ENCODE measurements at places on chromosomes 7 and 10. TPM values are rescaled to one million over a fixed set of nuclear protein-coding genes. Genes with fewer than 3 reads are reported as not detected.

TSPAN13 gene
- 63.0 TPM for total RNA-seq

STAG3 gene
- not detected for total RNA-seq

SPDYE11 gene
- not detected for total RNA-seq

TMEM176A gene
- total RNA-seq, result 14.7 TPM

TRIM50 gene
- total RNA-seq, result 27.7 TPM

SLC18A2 gene
- total RNA-seq, result 7.7 TPM

CYP3A7 gene
- total RNA-seq, result not detected

GRCh38 chr10:123722351-123722750 lies 56.2 kb downstream of the GPR26 start:
- no peak for DNase-seq
- H3K27ac ChIP-seq, result no peak overlapping the region

- DNase-seq, result no peak
- H3K27me3 ChIP-seq, result no peaks in the 10 kb centered on the region
- H3K36me3 ChIP-seq, result peaks cover 67% of the 10 kb centered on the region
- no peak overlapping the region for H3K27ac ChIP-seq
Measured at GRCh38 chr10:12186323-12186722, 9.4 kb downstream of the NUDT5 start.

DNA sequence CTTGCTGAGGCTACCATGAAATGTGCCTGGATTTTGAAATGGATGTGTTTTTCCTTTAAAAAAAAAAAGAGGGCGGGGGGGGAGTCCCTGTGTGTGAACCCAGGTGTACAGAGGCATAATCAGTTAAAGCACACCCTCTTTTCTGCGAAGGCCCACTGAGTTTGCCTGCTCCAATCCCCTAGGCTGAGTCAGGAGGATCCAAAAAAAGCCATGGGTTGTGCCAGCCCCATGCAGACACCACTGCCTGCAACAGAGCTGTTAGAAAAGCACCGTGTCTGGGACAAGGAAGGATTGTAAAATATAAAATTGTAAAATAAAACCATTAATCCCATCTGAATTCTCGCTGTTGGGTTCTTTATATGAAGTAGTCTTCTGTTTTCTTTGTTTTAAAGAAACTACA lies 217.9 kb downstream of the ADAM12 start:
- no peak overlapping the region for H3K4me3 ChIP-seq
- no peak overlapping the region for H3K27ac ChIP-seq
- no peaks in the 10 kb centered on the region for H3K4me1 ChIP-seq
- H3K27me3 ChIP-seq, result no peaks in the 10 kb centered on the region

- no peak overlapping the region for H3K4me3 ChIP-seq
- H3K4me1 ChIP-seq, result no peaks in the 10 kb centered on the region
Measured at GRCh38 chr7:42735081-42735480, 176.8 kb downstream of the C7orf25 start.

DNA sequence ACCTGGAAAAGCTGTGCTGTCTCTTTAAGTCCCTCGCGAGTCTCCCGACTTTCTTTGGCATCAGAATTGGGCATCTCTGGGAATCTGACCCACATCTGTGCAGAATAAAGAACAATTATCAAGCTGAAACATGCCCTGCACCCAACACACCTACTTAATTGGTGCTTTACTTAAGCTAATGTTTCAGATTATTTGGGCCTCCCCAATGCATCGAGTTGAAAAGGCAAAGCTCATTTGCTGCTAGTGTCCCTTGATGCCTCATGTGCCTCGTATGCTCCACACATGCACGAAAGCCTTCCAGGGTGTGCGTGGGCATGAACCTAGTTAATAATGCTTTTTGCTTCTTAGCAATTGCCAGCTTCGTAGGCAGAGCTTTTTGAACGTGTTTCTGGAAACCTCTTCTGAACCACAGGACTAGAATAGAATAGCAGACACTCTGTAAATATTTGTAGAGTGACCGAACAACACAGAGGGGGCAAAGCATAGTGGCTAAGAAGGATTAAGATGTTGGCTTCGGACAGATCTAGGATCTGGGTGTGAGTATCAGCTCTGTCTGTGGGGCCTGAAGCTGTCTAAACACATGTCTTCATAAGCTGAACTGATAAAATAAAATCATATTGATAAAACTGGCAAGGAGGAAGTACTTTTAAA lies 26.7 kb upstream of the FGFR2 start:
- no peaks in the 10 kb centered on the region for H3K4me1 ChIP-seq
- no peaks in the 10 kb centered on the region for H3K36me3 ChIP-seq
- H3K27me3 ChIP-seq, result no peaks in the 10 kb centered on the region

- no peak for DNase-seq
- peaks cover 8% of the 10 kb centered on the region for H3K4me1 ChIP-seq
- H3K27ac ChIP-seq, result no peak overlapping the region
- H3K36me3 ChIP-seq, result no peaks in the 10 kb centered on the region
- H3K4me3 ChIP-seq, result no peak overlapping the region
Measured at GRCh38 chr10:5679606-5680005, 5.0 kb upstream of the TASOR2 start.

- no peak overlapping the region for H3K4me3 ChIP-seq
- no peak overlapping the region for H3K27ac ChIP-seq
- DNase-seq, result no peak
- no peaks in the 10 kb centered on the region for H3K36me3 ChIP-seq
- no peaks in the 10 kb centered on the region for H3K4me1 ChIP-seq
Measured at GRCh38 chr7:84073186-84073875, 121.3 kb downstream of the SEMA3A start.

GRCh38 chr10:61890881-61891409 lies 10.6 kb upstream of the ARID5B start:
- no peaks in the 10 kb centered on the region for H3K4me1 ChIP-seq
- DNase-seq, result no peak
- no peaks in the 10 kb centered on the region for H3K36me3 ChIP-seq
- H3K27me3 ChIP-seq, result no peaks in the 10 kb centered on the region

DNA sequence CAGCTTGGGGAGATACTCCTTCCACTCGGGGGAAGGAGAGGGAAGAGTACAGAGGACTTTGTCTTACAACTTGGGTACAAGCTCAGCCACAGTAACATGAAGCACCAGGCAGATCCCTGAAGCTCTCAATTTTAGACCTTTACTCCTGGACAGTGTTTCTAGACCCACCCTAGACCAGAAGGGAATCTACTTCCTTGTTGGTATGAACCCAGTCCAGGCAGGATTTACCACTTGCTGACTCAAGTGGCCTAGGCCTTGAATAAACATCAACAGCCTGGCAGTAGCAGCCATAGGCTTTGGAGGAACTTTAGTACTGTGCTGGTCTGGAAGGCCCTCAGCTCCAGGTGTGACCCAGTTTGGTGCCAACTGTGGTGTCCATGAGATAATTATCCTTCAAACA lies 173.1 kb downstream of the ADRA2A start:
- H3K4me3 ChIP-seq, result no peak overlapping the region
- no peaks in the 10 kb centered on the region for H3K27me3 ChIP-seq
- no peak overlapping the region for H3K27ac ChIP-seq
- no peaks in the 10 kb centered on the region for H3K4me1 ChIP-seq
- no peaks in the 10 kb centered on the region for H3K36me3 ChIP-seq

- no peaks in the 10 kb centered on the region for H3K27me3 ChIP-seq
- no peak for DNase-seq
- no peaks in the 10 kb centered on the region for H3K4me1 ChIP-seq
Measured at GRCh38 chr7:46485481-46486065, 564.5 kb upstream of the IGFBP3 start.

- H3K27ac ChIP-seq, result peak overlapping the region; percentile 63
- DNase-seq, result no peak
- H3K27me3 ChIP-seq, result no peaks in the 10 kb centered on the region
- no peaks in the 10 kb centered on the region for H3K36me3 ChIP-seq
- peaks cover 77% of the 10 kb centered on the region for H3K4me1 ChIP-seq
- no peak overlapping the region for H3K4me3 ChIP-seq
Measured at GRCh38 chr10:119301397-119301796, 94.0 kb downstream of the GRK5 start.

DNA sequence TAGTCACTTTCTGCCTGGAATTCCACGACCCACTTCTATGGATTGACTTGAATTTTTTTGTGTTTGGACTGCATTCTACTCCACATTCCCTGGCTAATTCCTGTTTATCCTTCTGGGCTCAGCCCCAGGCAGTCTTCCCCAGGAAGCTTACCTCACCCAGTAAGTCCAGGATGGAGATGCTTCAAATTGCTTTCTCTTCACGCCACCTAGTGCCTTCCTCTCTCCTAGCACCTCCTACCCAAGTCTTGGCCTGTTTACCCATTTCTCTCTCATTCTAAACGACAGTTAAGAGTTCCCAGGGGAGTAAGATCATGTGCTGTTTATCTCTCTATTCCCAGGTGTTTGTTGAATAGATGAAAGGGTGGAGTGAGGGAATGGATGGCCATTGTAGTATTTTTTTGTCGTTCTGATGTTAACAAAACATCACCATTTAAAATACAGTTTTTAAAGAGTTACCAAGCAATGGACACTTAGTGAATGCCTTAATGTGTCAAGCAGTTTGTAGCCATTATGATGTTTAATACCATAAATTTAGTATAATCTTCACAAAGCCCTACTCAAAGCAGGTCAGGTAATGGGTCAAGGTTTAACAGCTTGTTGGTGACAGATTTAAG lies 45.5 kb upstream of the TARP start:
- no peaks in the 10 kb centered on the region for H3K27me3 ChIP-seq
- H3K4me3 ChIP-seq, result no peak overlapping the region
- H3K36me3 ChIP-seq, result no peaks in the 10 kb centered on the region
- H3K27ac ChIP-seq, result no peak overlapping the region
- DNase-seq, result peak; percentile 78

DNA sequence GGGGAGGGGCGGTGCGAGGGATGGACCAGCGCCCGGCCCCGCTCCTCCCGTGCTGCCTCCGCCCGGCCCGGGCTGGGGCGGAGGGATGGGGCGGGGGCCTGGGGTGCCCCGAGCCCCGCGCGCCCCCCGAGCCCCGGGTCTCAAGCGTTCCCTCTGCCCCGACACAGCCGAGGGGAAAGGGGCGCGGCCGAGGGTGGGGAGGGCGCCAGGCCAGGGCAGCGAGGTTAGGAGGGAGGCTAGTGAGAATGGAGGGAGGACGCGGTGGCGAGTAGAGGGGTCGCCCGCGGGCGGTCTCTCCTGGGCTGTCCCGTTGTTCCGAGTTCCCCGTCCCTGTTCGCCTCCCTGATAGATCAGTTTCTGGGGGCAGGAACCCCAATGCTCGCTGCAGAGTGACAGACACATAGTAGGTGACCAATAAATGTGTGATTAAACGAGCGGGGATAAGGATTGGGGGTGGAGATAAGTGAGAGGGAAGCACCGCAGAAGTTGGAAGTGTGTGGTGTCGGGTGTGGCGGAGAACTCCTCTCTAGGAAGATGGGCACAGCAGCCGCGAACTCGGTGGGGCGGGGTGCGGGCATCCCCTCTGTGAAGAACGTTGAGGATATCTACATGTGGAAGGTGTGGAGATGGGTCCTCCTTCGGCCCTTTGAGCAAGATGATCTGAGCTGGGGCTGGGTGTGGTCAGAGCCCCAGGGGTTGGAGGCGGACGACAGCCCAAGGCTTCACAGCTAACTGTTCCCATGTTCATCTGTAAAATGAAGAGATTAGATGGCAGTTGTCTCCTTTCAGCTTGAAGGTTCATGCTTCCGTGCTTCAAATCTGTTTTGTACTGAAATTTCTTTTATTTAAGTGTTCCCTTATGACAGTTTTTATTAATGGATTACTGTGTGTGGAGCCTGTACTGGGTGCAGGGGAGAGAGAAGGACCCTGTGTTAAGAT lies 580 bp downstream of the ZNF775 start:
- no peaks in the 10 kb centered on the region for H3K27me3 ChIP-seq
- peaks cover 5% of the 10 kb centered on the region for H3K36me3 ChIP-seq
- peak overlapping the region; percentile 70 for H3K4me3 ChIP-seq
- H3K27ac ChIP-seq, result peak overlapping the region; percentile 87
- no peak for DNase-seq

- DNase-seq, result no peak
- peak overlapping the region; percentile 76 for H3K27ac ChIP-seq
- H3K4me3 ChIP-seq, result no peak overlapping the region
- H3K27me3 ChIP-seq, result no peaks in the 10 kb centered on the region
- H3K4me1 ChIP-seq, result peaks cover 52% of the 10 kb centered on the region
- no peaks in the 10 kb centered on the region for H3K36me3 ChIP-seq
Measured at GRCh38 chr7:55555160-55555559, 17.1 kb downstream of the VOPP1 start.

GRCh38 chr10:132758865-132759264 lies 27.1 kb downstream of the NKX6-2 start:
- H3K36me3 ChIP-seq, result peaks cover 66% of the 10 kb centered on the region
- peak overlapping the region; percentile 37 for H3K27ac ChIP-seq
- H3K4me3 ChIP-seq, result no peak overlapping the region

GRCh38 chr10:4351723-4352413 lies 474.1 kb upstream of the AKR1E2 start:
- H3K27me3 ChIP-seq, result no peaks in the 10 kb centered on the region
- H3K36me3 ChIP-seq, result no peaks in the 10 kb centered on the region
- H3K4me3 ChIP-seq, result no peak overlapping the region
- DNase-seq, result no peak
- no peak overlapping the region for H3K27ac ChIP-seq

GRCh38 chr7:118285358-118285757 lies 60.9 kb downstream of the ANKRD7 start:
- H3K27me3 ChIP-seq, result no peaks in the 10 kb centered on the region
- H3K36me3 ChIP-seq, result no peaks in the 10 kb centered on the region
- no peaks in the 10 kb centered on the region for H3K4me1 ChIP-seq
- no peak overlapping the region for H3K27ac ChIP-seq
- no peak overlapping the region for H3K4me3 ChIP-seq
- no peak for DNase-seq

Measured in stomach (tissue), 19 donors.